Hindlimb muscle (tissue), 1 donor: ENCODE measurements at places on chromosomes 5 and 9. TPM values are rescaled to one million over a fixed set of nuclear protein-coding genes. Genes with fewer than 3 reads are reported as not detected.

DNA sequence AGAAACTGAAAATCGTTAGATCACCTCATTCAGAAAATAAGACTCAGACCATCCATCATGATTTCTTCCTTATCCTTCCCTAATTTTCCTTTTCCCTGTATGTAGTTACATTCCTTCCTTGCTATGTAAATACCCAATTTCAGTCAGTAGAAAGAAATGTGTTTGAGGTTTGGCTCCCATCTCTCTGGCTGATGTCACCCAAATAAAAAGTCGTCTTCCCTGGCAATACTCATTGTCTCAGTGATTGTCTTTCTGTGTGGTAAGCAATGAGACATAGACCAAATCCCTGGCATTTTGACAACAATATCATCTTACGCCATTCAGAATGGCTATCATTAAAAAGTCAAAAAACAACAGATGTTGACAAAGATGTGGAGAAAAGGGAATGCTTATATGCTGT, 303.9 kb upstream of the EDIL3 start:
- peak; percentile 2 for DNase-seq

The PCDHB6 gene
- polyA plus RNA-seq = 2.4 TPM

DNA sequence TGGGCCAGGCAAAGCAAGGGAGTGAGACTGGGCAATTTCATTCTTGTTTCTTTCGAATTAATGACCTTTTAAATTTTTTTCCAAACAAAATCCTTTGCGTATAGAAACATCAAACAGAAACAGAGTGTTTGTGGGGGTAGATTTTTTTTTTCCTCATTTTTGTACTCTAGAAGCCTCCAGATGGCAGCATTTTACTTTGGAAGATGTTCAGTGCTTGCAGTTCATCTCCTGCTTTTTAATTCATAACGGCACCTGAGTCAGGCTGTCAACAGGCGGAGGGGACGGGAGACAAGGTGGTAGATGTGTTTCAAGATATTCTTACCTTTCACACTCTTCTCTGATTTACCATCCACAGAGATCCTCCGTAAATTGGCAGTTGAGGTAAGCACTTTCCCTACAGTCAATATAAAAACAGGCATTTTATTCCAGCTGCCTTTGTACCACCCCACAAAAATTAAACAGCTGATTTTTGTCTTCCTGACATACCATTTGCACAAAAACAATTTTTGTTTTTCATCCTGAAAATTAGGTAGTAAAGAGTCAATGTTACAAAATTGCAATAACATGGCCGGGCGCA, 99.5 kb upstream of the FBXL17 start:
- DNase-seq = peak; percentile 6

The TPPP gene
- polyA plus RNA-seq = 7.7 TPM

DNA sequence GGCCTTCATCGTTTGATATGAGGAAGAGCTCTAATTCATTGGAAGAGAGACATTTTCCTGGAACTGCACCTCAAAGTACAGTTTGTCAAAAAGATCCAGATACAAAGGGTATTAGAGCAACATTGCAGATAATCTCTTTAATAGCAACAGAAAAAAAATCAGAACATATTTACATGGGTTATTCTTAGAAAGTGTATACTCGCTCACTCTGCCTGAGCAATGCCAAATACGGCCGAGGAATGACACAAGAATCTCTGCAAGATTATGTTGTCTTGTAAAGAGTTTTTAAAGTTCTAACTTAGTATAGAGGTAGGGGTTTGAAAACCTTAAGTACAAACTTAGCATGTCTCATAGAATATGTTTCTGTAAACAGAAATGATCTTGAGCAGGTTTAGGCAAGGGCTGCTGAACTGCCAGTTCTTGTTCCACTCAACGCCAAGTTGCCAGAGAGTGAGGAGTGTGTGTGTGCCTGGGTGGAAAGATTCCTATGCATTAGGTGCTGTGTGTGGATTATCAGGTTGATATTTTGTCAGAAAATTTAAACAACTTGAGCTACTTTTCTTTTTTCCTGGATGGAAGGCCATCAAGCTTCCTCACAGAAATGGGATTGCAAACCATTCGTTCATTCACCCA, 41.8 kb upstream of the ERCC6L2 start:
- no peak for DNase-seq

GRCh38 chr5:50967009-50967562, 300.6 kb downstream of the PARP8 start:
- DNase-seq = no peak

- peak; percentile 65 for DNase-seq
Measured at GRCh38 chr9:87086221-87086818, 139.0 kb upstream of the GAS1 start.

GRCh38 chr5:90793183-90793582, 234.6 kb downstream of the ADGRV1 start:
- DNase-seq = no peak

DNA sequence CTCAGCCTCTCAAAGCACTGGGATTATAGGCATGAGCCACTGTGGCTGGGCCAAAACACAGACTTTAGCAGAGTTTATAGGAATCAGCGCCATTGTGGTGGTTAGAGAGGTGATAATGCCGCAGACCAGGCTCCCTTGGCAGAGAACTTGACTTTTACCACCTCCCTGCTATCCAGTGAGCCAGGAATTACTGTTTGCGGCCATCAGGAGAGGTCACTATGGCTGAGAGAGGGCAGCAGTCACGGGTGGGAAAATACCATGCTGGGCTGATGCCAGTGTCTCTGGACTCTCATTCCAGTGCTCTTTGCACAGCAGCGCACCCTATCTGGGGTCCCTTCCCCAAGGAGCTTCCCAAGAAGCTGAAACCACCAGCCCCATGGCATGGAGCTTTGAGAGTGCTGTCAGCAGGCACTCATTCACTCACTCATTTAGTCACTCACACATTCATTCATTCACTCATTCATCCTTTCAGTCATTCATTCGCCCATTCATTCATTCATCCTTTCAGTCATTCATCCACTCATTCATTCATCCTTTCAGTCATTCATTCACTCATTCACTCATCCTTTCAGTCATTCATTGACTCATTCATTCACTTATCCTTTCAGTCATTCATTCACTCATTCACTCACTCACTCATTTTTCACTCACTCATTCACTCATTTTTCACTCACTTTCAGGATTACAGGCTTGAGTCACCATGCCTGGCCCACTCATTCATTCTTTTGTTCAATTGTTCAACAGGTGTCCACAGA, 27.3 kb upstream of the RNU6ATAC start:
- no peak for DNase-seq
